NCI-H1436 (cell line): ENCODE measurements at places on chromosomes 3 and 15.

- no peak for DNase-seq
Measured at GRCh38 chr3:15579051-15579450, 22.3 kb downstream of the HACL1 start.

DNA sequence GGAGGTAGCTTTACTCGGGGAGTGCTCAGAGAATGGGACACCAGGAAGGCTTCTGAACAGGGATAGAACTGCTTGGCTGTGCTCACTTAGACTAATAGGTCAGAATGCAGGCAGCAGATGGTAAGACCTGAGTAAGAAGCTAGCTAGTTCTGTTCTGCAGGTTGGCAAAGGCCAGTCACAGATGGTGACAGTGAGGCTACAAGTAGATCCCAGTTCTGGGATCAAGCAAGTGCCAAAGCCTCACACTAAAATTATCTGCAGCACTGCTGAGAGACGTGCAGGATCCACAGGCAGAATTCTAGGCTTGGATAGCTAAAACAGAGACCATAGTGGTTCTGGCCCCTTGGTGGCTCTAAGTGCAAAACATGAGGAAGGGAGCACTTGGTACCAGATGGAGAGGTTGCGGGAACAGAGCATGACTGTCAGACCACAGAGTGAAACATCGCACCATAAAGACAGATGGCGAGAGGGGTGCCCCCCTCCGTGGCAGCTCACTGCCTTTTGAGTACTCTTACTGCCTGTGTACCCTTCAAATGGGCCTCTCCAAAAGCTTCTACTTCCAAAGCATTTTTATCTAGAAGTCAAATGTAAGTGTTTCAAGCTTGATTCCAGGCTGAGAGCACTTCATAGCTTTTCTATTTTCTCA is 3.6 kb upstream of the GLCE start:
- no peak for DNase-seq

DNA sequence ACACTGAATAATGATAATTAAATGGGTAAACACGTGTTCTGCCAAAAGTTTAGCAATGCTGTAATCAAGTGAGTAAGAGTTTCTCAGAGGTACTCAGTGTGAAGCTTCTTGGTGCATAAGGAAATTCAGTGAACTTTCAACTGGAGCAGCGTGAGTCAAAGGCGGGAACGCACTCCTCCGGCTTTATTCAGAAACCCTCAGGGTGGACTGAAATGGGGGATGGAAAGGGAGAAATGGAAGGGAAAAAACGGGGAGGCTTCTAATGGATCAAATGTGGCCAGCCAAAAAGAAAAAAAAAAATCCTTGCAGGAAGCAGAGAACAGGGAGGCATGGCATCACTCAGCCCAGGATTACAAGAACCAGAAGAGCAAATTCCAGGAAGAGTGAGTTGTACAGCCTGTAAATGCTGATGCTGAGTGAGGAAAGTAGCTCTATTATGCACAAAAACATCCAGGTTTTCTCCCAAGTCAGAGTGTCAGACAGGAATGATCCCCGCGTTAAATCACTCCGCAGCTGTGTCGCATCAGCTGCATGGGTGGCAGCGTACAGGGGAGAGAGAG is 85.3 kb downstream of the ASB7 start:
- no peak for DNase-seq

DNA sequence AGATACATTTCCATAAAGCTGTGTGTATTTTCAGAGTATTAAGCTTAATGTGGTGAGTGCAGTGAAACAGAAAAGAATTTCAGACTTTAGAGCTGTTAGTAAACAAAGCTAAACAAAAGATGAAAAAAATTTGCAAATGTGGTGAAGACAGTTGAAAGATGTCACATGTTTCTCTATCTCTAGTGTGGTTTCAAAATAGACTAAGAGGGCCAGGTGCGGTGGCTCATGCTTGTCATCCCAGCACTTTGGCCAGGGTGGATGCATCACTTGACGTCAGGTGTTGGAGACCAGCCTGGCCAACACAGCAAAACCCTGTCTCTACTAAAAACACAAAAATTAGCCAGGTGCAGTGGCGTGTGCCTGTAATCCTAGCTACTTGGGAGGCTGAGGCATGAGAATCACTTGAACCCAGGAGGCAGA is 466.0 kb upstream of the NR2F2 start:
- no peak for DNase-seq

DNA sequence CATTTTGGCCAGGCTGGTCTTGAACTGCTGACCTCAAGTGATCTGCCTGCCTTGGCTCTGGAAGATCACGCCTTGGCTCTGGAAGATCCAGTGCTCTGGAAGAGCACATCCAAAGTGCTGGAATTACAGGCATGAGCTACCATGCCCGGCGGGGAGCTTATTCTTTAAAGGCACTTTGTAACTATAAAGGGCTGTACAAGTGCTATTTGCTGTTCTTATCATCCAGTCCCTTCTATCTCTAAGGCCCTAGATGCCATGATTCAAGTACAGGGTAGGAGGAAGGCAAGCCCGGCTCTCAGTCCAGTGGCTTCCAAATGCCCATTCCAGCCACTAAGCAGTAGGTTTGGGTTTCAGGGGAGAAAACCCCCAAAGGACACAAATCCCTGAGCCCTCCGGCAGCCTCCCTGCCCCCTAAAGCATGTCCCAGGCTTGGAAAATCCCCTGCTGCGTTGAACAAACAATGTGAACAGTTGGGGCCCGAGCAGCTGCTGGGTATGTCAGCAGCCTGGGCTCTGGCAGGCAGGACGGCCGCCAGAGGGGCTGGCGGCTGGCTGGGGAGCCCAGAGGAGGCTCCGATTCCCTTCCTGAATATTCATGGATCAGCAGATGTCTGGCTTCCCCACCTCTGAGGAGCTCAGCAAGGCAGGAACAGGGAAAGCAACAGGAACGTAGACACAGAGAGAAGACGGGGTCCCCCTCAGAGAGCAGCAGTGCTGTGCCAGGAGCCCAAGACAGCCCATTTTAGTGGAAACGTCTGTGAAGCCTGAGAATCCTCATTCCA is 7.7 kb downstream of the IGDCC4 start:
- no peak for DNase-seq

DNA sequence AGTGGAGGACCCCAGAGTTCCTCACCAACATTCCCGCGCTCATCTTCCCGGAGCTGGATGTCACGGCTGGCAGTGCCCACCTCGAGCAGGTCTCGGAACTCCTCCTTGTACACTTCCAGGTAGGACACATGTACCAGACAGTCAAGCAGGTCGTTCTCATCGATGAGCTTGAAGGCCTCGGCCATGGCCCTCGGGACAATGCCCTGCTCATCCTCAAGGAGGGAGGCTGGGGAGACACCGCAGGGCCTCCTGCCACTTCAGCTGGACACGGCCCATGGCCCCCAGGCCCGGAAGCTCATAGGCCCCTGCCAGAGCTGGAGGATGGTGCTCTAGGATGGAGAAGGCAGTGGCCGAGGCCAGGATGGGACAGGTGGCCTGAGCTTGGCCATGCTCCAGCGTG is 5.6 kb downstream of the KIF7 start:
- no peak for DNase-seq

GRCh38 chr3:24006-24405 is 172.6 kb upstream of the CHL1 start:
- no peak for DNase-seq

- DNase-seq, result no peak
Measured at GRCh38 chr3:186476044-186476468, 68.1 kb downstream of the CRYGS start.

- no peak for DNase-seq
Measured at GRCh38 chr3:182121401-182121800, 409.7 kb downstream of the SOX2 start.

DNA sequence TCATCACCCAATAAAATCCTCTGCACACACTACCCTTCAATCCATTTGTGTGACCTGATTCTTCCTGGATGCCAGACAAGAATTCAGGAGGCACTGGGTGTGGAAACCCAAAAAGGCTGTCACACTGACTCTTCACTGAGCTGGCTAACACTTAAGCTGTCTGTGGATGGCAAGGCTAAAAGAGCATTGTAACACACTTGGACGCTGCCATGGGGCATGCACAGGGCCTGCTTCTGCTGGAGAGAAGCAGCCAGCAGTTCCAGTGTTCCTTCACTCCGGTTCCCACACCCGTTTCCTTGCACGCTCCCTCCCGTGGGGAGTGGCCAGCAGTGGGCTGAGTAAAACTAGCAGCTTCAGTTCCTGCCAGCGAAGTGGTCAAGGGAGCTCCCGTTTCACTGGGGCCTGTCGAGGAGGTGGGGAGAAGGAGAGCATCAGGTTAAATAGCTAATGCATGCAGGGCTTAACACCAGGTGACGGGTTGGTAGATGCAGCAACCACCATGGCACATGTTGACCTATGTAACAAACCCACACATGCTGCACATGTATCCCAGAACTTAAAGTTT is 737.1 kb downstream of the FHIT start:
- DNase-seq, result no peak

- DNase-seq, result no peak
Measured at GRCh38 chr15:98586066-98586465, 62.3 kb upstream of the IGF1R start.

DNA sequence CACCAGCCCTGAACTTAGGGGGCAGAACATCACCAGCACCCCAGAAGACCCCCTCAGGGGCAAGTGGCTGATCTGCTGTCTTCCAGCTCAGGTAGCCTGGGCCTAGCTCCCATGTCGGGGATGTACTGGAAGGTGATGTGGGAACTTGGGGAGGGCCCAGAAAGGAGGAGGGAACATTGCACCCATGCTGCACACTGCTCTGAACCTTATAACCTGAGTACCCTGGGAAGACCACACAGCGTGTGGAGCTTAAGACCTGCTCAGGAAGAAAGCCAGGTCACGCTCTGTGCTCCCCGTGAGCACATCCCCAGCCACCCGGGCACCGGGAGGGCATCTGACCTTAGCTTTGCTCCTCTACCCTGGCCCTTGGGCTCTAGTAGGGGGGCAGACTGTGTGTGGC is 159.4 kb downstream of the ATP10A start:
- no peak for DNase-seq

- DNase-seq, result no peak
Measured at GRCh38 chr3:118171236-118171852, 863.3 kb downstream of the IGSF11 start.

DNA sequence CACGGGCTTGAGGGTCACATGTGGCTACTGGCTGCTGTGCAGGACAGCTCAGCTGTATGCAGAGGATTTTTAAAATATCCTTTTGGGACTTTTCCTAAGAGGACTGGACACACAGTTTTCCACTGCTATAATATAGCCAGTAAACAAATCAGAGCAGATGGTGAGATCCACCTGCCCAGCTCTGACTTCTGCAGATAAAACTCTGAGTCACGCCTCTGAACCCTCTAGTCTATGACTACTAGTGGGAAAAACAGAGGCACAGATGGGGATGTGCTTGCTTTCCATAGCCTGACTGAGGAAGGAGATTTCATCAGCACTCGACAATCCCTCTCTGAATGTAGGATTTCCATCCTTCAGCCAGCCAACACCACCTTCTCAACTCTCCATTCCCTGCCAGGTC is 45.1 kb downstream of the COLQ start:
- no peak for DNase-seq

DNA sequence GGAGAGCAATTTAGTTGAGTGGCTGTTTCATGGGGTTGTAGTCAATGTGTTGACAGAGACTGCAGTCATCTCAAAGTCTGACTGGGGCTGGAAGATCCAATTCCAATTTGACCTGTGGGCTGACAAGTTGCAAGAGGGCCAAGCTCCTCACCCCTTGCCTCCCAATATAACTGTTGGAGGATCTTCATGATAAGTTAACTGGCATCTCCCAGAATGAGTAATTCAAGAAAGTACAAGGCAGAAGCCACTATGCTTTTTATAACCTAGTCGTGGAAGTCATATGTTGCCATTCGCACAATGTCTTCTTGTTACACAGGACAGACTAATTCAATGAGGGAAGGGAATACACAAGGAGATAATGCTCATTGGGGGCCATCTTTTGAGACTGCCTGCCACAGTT is 29.1 kb downstream of the GPR15 start:
- DNase-seq, result no peak

DNA sequence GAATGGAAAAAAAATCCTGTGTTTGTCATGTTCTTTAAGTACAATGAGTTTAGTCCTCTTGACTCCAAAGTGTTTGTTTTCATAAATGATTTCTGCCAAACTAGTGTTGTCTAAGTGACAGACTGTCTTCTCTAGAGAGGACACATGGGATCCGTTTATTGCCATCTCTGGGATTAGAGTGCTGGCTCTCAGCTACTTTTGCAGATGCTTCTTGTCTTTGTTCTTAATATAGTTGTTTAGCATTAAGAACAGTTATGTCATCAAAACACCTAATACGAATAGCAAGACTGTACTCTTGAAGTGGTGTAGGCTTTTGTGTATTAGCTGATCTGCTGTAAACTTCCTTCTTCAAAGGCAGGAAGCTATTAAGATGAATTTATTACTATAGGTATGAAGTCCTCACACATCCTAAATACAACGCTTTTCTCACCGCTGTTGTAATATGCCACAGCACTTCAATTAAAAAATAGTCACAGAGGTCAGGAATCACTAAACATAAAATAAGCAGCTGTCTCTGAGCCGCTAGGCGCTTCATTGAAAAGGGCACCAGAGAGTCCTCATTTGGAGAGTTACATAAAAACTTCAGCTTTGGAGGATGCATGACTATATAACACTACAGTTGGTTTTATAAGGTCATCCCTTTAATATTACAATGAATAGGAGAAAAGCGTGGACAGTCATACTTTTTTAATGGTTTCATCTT is 128.3 kb upstream of the ZNF385D start:
- no peak for DNase-seq

DNA sequence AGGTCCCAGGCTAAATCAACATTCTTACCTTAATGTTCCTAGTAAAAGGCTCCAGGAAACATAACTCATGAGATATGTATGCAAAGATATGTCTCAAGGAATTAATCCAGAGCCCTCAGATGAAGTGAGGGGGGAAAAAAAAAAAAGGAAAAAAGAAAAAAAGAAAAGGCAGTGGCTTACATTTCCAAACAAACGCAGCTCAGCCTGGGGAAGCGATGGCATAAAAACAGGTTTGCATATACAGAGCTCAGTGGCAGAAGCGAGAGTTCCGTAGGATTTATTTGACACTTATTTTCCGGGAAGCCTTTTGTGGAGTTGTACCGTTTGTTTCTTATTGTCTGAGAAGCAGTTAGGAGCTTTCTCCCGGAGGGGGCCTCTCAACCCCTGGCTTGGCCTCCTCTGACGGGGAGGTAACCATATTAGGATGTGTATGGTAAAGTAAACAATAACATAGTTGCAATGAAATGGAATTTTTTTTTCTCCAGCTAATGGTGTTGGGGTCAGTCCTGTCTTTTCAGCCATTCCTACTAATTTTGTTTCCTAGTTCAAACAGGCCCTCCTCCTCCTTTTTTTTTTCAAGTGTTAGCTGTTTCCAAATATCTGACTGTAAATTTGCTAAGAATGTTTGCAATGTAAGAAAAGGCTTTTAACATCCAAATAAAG is 338.6 kb downstream of the FOXP1 start:
- DNase-seq, result no peak
